ENCODE measurements at places on chromosomes 7 and 10. TPM values are rescaled to one million over a fixed set of nuclear protein-coding genes. Genes with fewer than 3 reads are reported as not detected.

GRCh38 chr10:100508691-100509150, 10.9 kb downstream of the SEC31B start:
- DNase-seq = no peak

DNA sequence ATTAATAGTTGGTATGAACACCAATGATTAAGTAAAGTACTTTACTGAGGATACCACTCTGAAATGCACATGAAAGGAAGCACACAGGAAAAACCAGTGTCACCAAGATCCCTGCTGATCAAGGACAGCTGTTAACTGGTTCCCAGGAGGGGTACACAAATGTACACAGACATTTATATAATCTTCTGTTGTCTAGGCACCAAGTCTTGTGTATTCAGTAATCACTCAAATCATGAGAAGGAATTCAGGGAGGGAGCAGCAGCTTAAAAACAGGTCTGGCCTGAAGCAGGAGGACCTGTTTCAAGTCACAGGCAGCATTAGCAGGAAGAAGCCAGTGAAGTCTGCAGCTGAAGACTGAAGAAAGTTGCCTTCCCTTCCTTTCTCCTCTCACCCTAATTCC, 18.7 kb downstream of the MPP7 start:
- no peak for DNase-seq

- no peak for DNase-seq
Observed at GRCh38 chr7:100367676-100368613, 5.3 kb upstream of the PILRA start.

DNA sequence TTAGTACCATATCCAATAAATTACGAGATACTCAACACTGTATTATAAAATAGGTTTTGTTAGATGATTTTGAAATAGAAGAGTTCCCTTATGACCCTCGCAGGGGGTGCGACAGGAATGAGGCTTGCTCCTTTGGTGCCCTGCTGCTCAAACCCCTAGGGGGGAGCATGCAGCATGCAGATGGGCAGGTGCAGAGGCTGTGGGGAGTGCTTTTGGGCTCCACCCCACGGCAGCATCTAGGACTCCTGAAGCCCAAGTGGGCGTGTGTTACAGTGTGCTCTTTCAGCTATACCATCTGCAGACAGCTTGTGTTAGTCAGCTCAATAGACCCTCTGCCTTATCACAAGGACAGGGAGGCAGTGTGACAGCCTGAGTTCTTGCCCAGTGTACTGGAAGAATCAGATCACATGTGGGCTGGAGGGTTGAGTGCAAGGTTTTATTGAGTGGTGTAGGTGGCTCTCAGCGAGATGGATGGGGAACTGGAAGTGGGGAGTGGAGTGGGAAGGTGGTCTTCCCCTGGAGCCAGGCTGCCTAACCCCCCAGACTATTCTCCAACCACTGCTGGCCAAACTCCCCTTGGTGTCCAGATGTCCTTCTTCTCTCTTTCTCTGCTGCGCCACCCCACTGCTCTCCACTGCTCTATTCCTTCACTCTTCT, 3.1 kb upstream of the MRC1 start:
- DNase-seq = no peak

GRCh38 chr7:6241607-6241973, 30.8 kb downstream of the CYTH3 start:
- DNase-seq = no peak

DNA sequence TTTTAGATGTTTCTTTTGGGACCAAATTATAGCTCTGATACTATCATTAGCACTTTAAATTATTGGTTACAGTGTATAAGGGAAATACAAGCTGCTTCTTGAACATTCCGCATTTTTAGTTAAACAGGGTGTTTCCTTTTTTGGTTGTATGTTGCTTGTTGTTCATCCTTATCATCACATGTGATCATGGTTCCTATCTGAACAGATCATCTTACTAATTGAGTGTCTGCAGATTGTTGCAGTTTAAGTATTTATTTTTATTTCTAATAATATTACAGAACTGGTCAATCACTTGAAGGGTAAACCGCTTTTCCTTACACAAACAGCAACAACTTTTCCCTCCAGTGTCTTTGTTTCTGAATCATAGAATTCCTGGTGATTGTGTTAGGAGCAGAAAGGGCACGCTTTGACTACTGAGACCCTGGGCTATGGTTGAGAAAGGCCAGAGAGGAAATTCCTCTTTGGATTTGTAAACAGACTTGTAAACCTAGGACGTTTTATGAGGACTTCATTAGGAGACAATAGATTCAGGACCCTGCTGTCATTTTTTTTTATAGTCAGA, 37.2 kb downstream of the CHN2 start:
- DNase-seq = no peak

Gene KLF6
- 67.3 TPM for total RNA-seq

Gene C7orf57
- under 0.01 TPM for total RNA-seq
